GM12864 (cell line): ENCODE measurements at places on chromosomes 5 and 9.

DNA sequence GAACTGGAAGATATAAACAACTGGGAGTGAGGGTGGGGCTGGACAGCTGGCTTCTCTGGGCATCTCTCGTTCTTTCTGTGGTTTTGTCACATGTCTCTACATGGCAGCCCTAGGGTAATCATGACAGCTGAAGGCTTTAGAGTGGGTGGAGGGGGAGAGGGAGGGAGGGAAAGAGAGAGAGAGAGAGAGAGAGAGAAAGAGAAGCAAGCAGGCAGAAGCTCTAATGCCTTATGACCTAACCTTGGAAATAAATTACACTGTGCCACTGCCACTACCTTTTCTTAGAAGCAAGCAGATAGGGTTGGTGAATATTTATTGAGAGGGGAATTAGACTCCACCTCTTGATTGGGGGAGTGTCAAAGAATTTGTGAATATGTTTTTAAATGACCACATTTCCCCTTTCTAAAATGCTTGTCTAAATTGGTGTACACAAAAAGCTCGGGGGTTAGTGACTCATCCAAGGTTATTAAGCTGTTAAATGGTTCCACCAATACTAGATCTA lies 2.6 kb upstream of the DAPK1 start:
- no peak for DNase-seq

GRCh38 chr5:88824892-88825583 lies 57.9 kb downstream of the MEF2C start:
- DNase-seq: no peak

DNA sequence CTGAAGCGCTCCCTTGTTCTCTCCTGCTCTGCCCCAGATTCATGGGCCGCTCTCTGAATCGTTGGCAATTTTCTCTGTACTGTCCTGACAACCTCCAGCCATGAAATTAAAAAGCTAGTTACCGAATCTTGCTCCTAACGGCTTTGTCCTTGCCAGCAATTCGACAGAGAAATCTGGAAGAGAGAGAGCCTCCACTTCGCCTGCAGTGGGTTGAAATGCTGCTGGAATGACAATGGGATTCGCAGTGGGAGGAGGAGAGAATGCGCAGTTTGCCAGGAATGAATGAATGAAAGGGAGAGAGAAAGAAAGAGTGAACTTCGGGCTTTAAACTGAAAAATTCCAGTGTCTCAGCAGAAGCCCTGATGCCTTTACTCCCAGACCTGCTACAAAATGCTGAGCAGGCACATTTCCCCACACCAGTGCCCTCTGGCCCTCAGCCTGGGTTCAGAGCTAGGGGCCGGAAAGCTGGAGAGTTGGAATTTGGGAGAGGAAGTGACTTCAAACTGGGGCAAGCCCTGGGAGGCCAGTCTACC lies 11.5 kb upstream of the BOD1 start:
- no peak for DNase-seq

DNA sequence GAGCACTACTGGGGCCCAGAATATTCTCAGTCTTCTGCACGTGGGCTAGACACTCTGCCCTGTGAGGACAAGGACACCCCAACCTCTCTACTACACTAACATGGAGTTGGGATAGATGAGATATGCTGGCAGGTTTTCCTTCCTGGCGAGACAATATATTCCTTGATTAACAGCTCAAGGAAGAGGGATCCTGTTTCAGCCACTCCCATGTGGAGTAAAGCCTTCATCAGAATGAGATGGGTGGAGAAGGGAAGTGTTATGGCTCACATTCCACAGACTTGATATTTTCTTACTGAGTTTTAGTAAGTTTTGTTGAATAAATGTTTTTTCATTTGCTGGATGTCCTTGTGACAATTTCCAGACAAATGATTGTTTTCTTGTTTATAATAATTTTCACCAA lies 1187.6 kb downstream of the CDH12 start:
- DNase-seq: no peak

GRCh38 chr9:78393340-78393739 lies 96.4 kb downstream of the PSAT1 start:
- DNase-seq: no peak

GRCh38 chr5:103475629-103476240 lies 86.9 kb downstream of the NUDT12 start:
- DNase-seq: no peak

- DNase-seq: no peak
Observed at GRCh38 chr5:154268073-154268472, 77.5 kb downstream of the GALNT10 start.

DNA sequence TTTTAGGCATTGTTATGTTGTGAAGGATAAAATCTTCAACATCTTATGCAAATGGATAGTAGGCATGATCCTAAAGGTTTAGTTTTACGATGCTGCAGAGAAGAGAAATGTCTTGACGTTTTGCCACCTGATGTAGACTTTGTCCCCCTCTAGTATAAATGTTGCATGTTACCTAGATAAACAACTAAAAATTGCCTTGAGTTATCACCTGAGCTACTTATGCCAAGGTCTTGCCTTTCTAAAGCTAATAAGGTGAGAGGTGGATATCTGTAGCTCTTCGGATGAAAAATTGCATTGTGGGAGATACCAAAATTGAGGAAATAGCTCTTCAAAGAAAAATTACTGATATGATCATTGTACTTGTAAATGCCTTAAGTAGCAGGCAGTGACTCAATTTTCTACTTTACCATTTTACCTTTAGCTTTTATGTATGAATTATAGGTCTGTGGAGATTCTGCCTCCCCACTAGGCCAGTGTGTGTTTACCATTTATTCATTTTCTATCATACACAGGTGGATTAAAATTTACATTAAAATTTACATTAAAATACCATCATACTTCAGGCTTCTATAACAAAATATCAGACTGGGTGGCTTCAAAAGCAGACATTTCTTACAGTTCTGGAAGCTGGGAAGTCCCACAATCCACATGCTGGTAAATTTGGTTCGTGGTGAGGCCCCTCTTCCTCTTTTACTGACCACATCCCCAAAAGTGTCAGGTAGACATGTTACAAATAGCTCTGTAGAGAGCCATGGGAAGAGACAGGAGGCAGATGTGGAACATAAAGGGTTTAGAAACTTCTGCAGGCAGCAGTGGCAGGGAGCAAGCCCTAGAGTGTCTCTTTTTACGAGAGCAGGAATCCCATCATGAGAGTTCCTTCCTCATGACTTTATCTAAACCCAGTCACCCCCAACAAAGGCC lies 100.7 kb upstream of the ERBIN start:
- peak; percentile 24 for DNase-seq

GRCh38 chr5:136206361-136206760 lies 13.4 kb upstream of the SMIM32 start:
- no peak for DNase-seq

- DNase-seq: no peak
Observed at GRCh38 chr5:121029536-121030245, 565.6 kb downstream of the PRR16 start.

GRCh38 chr9:27626244-27627187 lies 53.2 kb upstream of the C9orf72 start:
- no peak for DNase-seq

DNA sequence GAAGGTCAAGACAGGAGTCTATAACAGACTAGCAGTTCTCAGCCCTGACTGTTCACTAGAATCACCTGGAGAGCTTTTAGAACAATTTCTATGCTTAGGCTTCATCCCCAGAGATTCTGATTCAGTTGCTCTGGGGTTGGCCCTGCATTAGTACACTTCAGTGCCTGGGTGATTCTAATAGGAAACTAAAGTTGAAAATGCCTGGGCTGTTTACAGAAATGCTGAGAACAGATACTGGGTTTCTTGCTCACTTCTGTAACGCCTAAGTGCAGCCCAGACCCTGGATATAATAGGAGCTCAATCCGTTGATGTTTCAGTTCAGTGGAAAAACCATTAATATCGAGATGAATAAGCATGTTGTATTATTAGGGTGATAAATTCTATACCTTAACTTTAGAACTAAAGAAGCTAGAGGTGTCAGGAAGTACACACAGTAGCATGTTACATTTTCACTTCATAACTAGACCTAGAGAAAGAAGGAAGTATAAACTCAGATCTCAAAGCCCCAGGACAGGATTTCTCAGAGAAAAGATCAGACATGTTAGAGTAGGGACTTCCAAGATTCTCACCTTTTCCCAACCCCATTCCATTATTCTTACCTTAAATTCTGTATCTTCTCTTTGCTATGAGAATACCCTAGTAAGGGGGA lies 20.4 kb downstream of the HAVCR2 start:
- DNase-seq: no peak

DNA sequence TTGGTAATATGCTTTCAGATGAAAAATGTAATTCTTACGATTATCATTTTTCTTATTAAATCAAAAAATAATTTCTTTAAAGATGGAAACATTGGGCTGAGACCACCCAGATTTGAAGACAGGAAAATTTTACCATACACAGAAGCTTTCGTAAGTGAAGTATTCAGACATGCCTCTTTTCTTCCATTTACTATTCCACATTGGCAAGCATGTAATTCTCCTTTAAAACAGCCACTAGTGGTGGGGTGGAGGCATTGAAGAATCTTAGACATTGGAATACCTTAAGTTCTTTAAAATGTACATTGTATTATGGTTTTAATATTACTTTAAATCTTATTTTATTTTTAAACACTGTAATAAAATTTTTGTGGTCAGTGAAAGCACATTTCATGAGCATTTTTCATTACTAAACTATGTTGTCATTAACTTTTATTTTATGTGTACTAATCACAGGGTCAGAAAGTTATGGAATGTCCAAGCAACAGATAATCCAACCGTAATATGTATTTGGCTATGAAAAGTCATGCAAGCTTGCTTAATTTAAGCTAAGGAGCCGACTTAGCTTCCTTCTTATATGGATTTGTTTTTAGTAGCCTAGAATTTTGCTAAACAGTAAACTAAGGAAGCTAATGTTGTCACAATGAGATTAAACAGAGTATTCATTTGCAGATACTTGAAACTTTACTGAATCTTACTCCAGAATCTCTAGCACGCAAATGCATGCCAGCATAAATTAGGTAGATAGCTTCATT lies 97.4 kb upstream of the ALDH1A1 start:
- DNase-seq: no peak

DNA sequence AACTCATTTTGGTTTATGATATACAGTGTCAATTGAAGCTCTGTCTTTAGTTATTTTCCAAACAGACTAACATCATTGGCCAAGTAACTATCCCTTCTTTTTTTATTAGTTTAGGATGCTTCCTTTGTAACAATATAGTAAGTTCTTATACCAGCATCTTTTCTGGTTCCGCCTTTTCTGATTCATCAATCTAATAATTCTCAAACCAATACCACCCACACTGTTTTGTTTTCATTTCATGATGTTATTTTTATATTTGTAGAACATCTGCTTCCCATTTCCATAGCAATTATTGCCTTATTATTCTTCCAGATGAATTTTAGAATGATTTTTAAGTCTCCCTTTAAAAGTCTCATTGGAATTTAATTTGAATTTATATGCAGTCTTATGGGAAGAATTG lies 218.1 kb downstream of the RFK start:
- no peak for DNase-seq

DNA sequence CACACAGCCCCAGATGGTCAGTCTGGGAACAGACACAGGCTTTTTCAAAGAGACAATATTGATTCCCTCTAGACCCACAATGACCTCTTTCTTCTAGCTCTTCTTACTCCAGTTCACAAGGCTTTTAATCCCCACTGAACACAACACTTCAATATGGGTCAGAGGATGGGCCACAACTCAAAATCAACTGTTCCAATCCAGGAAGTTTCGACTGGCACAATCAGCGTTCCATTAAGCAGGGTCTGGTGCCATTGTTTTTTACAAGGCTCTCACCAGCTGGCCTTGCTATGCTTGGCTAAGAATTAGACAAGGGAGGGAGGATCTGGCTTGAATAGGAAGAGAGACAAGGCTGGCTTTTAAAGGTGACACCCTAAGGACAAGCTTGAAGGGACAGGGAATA lies 199.4 kb upstream of the SLC24A2 start:
- no peak for DNase-seq

GRCh38 chr5:68755293-68755692 lies 338.5 kb upstream of the SLC30A5 start:
- no peak for DNase-seq

DNA sequence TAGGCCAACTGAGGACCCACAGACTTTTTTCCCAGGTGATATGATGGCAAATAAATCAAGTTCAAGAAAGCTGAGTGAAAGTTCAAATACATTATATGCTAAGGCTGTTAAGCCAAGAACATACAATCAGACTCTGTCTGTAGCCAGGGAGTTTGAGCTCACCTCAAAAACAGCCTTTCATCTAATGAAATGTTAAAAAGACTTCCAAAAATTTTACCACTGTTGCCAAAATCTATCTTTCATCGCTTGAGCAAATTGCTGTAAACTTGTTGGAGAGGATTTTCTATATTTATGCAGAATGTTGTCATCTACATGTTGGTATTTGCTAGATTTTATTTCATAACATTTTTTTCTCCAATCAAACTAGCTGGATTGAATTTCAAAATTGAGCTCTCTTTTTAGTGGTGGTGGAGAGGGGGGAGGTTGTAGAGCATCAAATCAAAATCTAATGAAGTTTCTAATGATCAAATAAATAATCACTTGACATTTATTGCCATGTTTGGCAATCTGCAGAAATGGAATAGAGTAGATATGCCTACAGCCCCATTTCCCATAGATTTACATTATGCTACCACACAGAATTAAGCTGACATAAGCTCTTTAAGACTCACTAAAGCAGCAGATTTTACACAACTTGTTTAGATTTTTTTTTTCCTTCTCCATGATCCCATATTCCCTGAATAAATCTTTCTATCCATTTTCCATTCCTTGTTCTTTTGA lies 828.9 kb upstream of the ZNF608 start:
- no peak for DNase-seq

GRCh38 chr9:17230646-17231045 lies 95.8 kb downstream of the CNTLN start:
- no peak for DNase-seq
